Smooth muscle cell of the brain vasculature (primary cell): ENCODE measurements at places on chromosomes 4 and X.

DNA sequence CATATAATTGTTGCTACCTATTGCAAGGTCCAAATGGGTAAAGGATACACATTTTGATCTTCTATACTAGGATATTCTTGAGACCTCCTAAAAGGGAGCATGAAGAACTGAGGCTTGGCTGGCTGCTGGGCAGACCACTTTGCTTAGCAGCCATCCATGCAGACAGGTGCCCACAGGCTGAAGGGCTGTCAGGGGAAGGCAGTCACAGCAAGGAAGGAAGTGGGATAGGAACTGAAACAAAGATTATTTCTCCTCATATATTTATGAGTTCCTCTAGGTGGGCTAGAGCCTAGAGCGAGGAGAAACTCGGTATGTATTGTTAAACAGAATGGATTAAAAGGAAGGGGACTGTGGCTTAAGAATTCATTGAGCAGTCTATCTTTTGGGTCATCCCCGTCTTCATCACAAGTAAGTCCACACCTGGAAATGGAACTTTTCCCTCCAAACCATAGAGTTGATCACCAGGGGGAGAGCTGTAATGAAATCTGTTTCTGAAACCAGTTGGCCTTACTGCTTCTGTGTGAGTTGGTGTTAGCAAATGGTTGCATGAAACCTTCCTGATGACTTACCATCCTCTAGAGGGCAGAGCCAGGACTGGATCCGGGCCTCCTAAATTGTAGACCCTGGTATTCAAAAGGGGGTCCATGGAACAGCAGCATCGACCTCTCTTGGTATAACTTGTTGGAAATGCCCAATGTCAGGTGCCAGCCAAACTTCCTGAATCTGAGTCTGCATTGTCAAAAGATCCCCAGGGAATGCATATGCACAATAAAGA, 42.3 kb downstream of the AFF2 start:
- DNase-seq = no peak

GRCh38 chrX:149453906-149454822, 50.9 kb downstream of the IDS start:
- DNase-seq = no peak

GRCh38 chrX:109533005-109533404, 3.6 kb upstream of the NXT2 start:
- no peak for DNase-seq

- DNase-seq = no peak
Measured at GRCh38 chr4:9704551-9705332, 76.7 kb upstream of the DRD5 start.

GRCh38 chrX:9676306-9676705, 89.3 kb downstream of the GPR143 start:
- DNase-seq = no peak

- DNase-seq = no peak
Measured at GRCh38 chrX:27380163-27380845, 82.8 kb downstream of the PPP4R3C start.
